ENCODE measurements at places on chromosomes 1 and 21. TPM values are rescaled to one million over a fixed set of nuclear protein-coding genes. Genes with fewer than 3 reads are reported as not detected.

The GPR37L1 gene
- not detected for total RNA-seq

The RERE gene
- 101 TPM for total RNA-seq

The LINGO4 gene
- 1.3 TPM for total RNA-seq

The MARK1 gene
- total RNA-seq, result not detected

The CCDC185 gene
- not detected for total RNA-seq

The KCNJ6 gene
- not detected for total RNA-seq

DNA sequence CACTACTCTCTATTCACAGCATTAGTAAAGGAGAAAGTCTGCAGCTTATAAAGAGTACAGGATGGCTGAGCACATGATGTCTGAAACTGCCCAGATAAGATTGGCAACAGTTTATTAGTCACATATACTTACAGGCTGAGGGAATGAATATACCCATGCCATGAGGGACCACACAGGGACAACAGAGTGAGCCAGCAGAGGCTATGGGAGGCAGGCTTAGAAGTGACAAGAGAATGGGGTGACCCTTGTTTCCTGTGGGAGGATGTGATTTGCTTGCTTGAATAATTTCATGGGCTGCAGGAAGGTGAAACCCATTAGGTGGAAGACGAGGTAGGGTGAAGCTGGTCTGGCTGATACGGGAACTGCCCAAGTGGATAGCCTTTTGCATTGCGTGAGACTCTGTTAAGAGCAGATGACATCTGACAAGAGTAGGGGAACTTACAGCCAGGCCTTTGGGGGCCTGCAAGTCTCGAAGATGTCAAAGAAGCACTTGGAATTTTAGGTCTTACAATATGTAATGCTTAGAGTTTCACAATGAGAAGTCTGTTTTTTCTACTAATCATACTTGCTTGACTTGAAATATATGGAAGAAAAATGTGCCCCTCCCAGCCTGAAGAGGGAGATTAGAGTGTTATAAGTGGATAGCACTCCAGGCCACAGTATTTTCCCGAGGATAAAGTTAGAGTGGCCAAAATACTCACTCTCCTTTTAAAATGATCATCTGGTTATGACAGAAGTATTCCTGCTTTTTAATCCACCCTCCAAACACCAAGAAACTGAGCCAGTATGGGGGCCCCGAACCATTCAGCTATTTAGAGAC, 34.6 kb upstream of the TNFSF4 start:
- DNase-seq, result no peak

- no peak for DNase-seq
These were observed 3.6 kb upstream of the VWA1 start for GRCh38 chr1:1431845-1432273.

GRCh38 chr1:51297401-51298321, 32.7 kb downstream of the TTC39A start:
- DNase-seq, result no peak

DNA sequence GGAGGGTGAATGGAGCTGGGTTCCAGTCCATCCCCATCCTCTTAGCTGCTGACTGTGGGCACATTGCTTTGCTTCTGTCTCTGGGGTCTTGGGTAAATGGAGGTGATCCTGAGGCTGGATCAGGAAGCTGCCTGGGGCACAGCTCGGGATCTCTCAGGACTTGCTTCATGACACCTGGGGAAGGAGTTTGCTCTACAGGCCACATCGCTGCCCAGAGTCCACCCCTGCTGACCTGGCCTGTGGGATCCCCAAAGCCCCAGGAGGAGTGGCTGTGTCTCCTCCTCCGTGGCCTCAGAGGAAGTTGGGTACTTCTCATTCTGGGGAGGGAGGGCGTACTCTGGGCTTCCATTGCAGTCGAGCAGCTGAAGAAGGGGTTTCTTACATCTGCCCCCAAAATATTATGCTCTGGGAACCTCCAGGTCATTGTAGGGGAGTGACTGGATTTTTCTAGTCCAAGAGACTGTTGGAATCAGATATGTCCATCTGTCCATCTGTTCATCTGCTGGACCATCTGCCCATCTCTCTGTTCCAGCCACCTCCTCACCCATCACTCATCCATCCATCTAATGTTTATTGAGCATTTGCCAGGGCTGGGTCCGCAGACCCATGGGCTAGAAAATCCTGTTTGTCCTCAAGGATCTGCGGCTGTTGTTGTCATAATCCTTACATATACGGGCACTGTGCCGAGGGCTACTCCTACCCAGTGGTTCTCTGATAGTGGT, 45.9 kb downstream of the ARHGEF10L start:
- no peak for DNase-seq

GRCh38 chr1:214002060-214002459, 14.3 kb downstream of the PROX1 start:
- no peak for DNase-seq

GRCh38 chr1:214604523-214604922, 1.5 kb downstream of the CENPF start:
- DNase-seq, result no peak

DNA sequence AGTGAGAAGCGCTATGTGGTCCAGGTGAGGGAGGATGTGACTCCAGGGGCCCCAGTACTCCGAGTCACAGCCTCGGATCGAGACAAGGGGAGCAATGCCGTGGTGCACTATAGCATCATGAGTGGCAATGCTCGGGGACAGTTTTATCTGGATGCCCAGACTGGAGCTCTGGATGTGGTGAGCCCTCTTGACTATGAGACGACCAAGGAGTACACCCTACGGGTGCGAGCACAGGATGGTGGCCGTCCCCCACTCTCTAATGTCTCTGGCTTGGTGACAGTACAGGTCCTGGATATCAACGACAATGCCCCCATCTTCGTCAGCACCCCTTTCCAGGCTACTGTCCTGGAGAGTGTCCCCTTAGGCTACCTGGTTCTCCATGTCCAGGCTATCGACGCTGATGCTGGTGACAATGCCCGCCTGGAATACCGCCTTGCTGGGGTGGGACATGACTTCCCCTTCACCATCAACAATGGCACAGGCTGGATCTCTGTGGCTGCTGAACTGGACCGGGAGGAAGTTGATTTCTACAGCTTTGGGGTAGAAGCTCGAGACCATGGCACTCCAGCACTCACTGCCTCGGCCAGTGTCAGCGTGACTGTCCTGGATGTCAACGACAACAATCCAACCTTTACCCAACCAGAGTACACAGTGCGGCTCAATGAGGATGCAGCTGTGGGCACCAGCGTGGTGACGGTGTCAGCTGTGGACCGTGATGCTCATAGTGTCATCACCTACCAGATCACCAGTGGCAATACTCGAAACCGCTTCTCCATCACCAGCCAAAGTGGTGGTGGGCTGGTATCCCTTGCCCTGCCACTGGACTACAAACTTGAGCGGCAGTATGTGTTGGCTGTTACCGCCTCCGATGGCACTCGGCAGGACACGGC, 2.2 kb downstream of the CELSR2 start:
- DNase-seq, result no peak

DNA sequence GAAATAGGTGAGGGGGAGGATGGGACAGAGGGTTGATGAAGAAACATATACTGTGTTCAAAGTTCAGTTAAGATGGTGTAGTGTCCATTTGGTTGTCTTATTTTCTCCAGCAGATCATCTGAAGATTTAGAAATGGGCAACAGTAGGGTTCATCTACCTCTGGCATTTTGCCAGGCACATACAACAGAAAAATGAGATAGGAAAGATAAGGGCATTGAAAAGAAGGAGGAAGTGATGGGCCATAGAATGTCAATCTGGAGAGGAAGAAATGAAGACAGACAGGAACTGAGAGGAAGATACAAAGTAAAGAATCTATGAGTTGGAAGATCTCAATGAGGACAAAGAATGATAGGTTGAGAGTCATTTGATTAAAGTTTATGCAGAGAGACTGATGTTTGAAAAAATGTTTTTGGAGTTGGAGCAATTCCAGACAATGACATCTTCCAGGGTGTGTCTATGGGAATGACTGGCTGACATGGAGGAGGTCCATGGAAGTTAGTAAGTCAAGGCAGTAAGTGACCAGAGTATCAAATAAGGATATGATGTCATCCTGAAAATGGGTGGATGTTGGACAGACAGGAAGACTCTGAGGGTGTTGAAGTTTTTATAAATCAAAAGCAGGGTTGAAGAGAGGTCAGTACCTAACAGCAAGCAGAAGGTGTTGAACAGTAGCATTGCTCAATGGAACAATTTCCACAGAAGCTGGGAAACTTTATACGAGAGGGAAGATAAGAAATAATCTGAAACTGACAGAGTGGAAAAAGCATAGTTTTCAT, 18.7 kb upstream of the CD55 start:
- no peak for DNase-seq

- no peak for DNase-seq
These were observed 53.2 kb downstream of the LACTBL1 start for GRCh38 chr1:22919341-22920025.

DNA sequence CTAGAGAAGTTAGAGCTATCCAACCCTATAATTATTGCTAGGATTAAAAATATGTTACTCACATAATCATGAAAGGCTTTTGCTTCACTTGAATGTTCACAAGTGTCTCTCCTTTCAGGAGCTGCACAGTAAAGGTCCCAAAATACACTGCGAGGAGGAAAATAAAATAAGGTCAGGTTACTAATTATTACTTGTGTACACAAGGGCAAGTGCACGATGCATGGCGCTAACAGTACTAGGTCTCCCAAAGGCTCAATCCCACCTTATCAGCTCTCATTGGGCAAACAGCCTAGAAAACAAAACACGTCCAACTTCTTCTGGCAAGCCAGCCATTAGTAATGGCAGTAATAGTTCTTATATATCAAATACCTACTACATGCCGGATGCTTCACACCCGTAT, 4.4 kb downstream of the SSBP3 start:
- no peak for DNase-seq

GRCh38 chr1:245986404-245987218, 520.5 kb downstream of the SMYD3 start:
- DNase-seq, result no peak

DNA sequence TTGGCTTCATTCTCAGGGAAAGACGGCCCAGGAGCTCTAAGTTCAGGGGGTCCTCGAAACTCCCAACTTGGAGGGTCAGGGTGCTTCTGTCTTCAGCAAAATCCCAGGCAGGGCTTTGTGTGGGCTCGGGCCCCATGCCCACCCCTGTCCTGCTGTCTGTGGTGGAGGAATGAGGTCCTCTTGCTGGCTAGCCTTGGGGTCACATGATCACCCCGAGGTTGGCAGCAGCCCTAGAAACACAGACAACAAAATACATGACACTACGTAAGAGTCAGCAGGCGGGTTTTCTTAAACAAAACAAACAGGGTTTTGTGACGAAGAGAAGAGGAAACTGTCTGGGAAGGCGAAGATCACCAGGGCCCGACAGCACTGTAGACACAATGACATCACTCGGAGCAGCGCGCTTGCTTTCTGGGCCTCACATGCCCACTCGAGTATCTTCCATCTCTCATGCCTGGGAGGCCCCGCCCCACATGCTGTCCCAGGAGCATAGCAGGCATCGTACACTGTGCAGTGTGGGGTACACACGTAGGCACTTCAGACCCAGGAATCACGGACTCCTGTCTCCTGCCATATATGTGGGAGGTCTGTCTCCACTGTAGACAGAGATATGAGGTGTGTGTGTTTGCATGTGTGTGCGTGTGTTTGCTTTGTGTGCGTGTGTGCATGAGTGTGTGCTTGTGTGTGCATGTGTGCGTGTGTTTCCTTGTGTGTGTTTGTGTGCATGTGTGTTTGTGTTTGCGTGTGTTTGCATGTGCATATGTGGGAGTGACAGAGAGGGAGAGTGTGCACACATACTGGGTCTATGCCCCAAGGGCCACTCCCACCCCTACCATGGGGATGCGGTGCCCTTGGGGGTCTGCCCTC, 94.7 kb downstream of the SIK1 start:
- no peak for DNase-seq

DNA sequence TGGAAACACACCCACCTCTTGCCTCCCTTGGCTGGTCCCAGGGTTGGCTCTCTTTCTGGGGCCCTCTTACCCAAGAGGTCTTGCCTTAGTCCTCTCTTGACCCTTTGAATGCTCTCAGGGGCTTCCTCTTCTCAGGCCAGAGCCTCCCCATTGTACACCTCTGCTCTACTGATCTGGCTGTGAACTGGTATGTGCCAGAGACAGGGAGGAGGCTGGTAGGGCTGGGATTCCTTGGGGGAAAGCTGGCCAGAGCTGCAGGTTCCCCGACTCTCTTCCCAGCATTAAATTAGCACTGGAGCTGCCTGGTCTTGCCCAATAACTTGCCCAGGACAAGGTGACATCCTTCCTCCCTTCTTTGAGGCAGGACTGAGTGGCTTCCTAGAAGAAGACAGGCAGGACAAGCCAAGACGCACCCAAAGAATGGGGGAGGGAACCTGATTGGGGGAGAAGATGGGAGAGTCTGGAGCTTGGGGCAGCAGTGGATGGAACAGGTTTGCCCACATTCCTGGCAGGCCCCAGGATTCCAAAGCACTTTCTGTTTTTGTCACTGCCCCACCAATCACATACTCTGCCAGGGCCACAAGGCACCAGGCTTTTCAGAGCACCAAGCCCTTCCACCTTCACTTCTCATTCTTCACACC, 37.2 kb upstream of the CITED4 start:
- no peak for DNase-seq

- DNase-seq, result no peak
These were observed 60.3 kb downstream of the SLC45A1 start for GRCh38 chr1:8378178-8378577.

- DNase-seq, result no peak
These were observed 44.1 kb downstream of the CRB1 start for GRCh38 chr1:197312163-197312562.

- DNase-seq, result no peak
These were observed 28.7 kb downstream of the MRPL37 start for GRCh38 chr1:54228638-54229079.

DNA sequence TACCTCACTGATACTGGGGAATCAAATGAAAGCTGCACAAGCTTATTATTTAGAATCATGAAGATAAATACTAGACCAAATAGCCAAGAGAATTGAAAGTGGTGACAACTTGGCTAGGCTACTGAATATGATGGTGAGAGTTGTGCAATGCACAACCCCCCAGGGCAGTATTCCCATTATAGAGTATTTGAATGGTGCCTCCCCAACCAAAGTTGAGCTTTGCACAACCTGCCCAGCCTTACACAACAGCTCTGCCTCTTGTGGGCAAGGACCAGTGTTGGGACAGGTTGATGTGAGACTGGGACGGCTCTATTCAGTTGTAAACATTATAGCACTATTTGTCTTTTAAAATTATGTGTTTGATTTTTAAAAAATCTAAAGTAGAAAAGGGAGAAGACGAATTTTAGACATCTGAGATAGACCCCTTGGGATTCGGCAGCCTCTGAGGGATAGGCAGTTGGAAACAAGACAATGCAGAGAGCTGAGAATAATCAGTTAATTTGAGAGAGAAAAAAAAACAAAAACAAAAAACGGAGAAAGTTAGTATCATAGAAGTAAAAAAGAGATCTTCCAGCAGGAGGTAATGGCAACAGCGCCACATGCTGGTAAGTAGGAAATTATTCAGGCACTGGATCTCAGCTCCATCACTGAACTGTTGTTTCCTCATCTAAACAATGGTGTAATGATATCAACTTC, 91.0 kb upstream of the KCNA3 start:
- peak; percentile 66 for DNase-seq
